NCI-H187 treated with DMSO at 0.1 percent for 48 hours (cell line): ENCODE measurements at places on chromosomes 7 and 10.

GRCh38 chr10:32347363-32348022 is 535 bp upstream of the EPC1 start:
- no peak for DNase-seq

DNA sequence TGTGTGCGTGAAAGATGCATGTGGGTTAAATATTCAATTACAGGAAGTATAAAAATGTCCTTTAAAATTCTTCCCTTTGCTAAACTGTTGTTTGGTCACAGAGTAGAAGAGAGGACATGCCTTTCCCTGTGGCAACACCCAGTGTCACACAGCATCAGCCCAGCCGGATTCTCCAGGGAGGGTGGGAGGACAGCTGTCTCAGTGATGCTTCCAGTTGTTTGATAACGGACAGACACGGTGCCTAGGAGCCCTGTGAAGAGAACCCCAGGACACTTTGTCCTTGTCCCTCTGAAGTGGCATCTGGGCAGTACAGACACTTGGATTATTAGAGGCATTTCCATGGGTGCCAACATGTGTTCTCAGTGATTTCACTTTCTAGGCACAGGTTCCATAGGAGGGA is 306.6 kb upstream of the LRGUK start:
- DNase-seq, result no peak

DNA sequence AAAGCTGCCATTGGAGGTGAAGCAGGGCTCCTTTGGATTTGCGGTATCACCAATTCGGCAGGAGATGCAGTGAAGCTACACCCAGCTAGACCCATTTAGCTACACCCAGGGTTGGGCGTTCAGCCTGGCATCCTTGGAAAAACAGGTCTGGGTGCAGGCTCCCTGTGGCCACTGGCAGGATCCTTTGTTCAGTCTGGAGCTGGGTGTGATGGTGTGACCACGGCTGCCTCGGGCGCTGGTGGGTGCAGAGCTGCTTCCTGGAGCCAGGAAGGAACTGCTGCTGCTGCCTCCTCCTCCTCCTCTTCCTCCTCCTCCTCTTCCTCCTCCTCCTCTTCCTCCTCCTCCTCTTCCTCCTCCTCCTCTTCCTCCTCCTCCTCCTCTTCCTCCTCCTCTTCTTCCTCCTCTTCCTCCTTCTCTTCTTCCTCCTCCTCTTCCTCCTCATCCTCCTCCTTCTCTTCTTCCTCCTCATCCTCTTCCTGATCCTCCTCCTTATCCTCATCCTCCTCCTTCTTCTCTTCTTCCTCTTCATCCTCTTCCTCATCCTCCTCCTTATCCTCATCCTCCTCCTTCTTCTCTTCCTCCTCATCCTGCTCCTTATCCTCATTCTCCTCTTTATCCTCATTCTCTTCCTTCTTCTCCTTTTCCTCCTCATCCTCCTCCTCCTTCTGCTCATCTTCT is 84.0 kb downstream of the GRK5 start:
- no peak for DNase-seq

GRCh38 chr10:1409392-1409791 is 327.9 kb downstream of the ADARB2 start:
- DNase-seq, result no peak

DNA sequence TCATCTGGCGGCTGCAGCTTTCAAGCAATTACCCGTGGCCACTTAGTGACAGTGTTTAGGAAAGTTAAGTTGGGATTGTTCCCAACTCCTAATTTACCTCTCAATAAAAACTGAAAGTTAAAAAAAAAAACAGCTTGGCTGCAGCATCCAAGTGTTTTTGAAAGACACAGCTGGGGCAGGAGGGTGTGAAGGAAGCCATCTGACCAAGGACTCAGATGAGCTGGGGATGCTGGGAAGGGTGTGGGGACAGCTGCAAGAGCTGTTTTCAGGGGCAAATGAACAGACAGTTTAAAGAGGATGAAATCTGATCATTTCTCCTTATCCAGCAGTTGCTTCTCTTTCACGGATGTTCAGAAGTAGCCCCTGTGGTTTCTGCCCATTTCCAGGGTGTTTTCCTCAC is 129.2 kb upstream of the CDCA7L start:
- no peak for DNase-seq

DNA sequence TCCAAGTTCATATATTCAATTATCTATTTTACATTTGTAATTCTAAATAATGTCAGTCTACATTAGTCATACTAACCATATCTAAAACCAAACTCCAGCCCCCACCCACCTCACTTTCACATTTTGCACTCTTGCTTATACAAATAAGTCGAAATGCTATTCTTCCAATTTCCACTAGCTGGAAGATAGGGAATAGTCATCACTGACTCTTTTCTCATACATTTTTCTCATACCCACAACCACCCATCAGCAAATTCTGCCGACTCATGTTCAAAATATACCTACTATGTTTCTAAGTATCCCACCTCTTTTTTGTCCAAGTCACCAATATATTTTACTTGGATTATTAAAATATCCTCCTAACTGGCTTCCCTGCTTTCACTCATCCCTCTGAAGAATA is 93.2 kb upstream of the DGKB start:
- DNase-seq, result no peak

GRCh38 chr7:107353701-107354100 is 116.2 kb upstream of the GPR22 start:
- DNase-seq, result no peak

DNA sequence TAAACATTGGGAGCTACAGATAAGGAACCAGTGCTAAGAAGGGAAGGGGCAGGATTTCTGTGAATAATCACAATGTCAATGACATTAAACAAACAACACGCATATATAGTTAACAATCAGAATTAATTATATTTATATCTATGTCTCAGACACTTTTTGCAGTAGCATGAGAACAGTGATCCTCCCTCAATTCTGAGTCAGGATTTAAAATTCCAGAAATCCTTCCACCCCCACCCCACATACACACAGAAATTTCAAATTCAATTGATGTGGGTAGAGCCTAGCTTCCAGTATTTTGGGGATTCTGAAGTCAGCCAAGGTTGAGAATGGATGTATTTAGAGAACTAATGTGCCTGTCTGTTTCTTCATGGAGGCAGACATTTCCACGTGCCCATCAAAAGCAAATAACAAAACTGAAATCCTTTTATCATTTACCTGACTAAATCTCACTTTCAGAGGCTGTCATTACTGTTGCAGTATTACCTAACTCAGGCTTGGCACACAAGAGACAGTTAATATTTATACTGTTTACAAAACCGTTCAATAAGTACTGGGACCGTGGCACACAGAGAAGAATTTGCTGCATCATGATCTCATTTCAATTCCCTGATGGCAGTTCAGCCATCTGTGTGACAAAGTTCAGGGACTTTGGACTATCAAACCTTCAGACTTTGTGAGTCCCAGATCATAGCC is 116.6 kb upstream of the PALS2 start:
- no peak for DNase-seq

DNA sequence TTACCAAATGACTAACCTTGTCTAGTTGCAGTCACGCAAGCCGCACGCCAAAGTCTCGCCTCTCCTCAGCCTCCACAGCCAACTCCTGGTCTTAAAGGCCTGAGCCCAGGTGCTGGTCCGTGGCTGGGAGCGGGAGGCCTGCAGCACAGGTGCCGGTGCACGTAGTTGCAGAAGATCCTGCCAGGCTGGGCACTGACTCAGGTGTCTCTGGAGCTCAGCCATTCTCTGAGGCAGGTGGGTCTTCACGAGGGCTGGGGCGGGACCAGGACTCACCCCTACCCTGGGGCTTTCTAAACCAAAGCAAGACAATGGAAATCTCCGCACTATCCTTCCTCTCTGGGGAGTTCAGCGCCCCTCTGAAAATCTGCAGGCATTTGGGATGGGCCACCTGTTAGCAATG is 216.4 kb downstream of the MLLT10 start:
- no peak for DNase-seq

- DNase-seq, result no peak
Measured at GRCh38 chr7:2355705-2356008, 1.0 kb downstream of the EIF3B start.

- DNase-seq, result no peak
Measured at GRCh38 chr7:21939858-21940372, 5.8 kb downstream of the CDCA7L start.

DNA sequence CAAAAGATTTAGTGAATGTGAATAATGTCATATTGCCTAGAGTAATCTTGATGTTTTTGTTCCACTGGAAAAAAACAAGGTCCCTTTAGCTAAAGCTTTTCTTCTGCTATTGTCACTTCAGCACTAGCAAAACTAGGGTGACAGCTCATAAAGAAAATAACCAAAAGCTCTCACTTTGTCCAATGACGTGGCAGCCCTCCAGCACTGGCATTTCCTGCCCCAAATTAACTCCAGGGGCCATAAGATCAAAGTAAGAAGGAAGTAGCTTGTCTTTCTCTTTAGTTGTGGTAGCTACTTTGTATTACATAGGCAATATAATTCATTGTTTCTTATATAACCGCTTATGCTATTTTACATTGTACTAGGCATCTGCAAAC is 47.3 kb downstream of the LRRN3 start:
- DNase-seq, result no peak

- DNase-seq, result no peak
Measured at GRCh38 chr7:158570449-158571170, 17.0 kb downstream of the PTPRN2 start.

GRCh38 chr10:130108934-130109604 is 1.6 kb downstream of the C10orf143 start:
- no peak for DNase-seq

DNA sequence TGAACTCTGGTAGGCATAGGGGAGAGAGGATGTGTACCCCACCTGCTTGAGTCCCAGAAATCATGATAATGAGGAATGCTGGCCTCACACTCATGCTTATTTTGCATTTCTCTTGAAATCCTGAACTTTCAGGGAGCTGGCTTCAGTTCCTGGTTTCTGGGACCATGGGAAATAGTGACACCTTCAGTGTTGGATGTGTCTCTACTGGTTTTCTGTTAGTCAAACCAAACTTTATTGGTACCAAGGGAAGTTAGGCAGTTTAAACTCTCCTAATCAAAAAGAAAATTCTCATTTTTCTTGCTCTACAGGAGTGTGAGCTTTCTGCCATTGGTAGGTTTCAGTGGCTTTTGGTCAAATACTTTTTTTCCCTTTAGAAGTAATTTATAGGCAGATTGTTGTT is 11.8 kb upstream of the PCGF5 start:
- DNase-seq, result no peak

DNA sequence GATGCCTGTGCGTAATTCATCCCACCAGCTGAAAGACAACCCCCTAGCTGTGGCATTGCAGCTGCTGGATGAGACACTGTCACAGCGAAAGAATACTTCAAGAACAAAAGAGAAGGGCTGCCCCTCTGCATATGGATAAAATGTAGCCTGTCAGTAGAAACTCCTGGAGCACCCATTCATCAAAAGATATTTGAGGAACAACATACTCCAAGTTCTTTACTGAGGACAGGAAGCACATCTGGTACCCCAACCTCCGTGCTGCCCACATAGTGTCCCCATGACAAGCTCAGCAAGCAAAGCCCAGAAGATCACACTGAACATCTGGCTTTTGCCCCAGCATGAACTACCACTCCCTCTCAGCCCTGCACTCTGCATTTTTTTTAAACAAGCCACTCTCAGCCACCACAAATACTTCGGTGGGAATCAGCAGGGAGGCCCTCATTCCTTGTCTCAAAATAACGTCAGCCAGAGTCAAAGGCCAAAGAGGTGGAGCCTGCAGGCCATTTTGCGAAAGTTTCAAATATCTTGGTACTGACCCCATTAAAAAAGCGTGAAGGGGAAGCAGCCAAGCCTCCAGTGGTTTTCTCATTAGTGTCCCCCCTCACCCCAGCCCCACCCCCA is 1.7 kb downstream of the CREB3L2 start:
- DNase-seq, result no peak

DNA sequence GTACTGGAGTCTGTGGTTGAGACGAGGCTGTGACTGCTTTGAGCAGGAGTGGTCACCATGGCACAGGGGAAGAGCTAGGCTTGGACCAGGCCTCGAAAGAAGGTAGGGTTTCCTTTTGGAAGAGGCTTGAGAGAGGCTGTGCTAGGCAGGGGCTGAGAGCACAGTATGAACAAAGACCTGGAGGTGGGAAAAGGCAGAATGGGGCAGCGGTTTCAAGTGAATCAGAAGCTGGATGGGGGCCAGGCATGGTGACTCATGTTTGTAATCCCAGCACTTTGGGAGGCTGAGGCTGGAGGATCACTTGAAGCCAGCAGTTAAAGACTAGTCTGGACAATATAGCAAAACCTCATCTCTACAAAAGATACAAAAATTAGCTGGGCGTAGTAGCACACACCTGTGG is 65.9 kb downstream of the CLIP2 start:
- DNase-seq, result no peak

DNA sequence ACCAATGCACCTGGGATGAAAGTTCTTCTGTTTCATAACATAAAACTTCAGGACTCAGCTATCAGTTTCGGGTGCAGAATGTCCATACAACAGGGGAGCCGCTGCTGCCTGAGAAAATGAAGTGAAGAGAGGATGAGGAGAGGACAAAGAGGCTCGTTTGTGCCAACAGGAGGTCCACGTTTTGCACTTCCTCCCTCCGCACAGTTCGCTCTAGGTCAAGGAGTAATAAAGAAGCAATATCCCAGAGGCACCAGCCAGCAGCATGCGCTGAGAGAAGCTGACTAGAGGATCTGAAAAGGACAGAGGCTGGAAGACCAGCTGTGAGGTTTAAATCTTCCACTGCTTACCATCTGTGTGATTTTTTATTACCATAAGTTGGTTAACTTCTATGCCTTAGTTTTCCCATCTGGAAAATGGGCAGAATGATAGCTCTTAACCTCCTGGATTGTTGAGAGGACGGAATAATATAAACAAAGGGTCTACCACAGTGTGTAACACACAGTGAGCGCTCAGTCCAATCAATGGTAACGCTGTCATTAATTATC is 709 bp downstream of the GPAM start:
- no peak for DNase-seq

DNA sequence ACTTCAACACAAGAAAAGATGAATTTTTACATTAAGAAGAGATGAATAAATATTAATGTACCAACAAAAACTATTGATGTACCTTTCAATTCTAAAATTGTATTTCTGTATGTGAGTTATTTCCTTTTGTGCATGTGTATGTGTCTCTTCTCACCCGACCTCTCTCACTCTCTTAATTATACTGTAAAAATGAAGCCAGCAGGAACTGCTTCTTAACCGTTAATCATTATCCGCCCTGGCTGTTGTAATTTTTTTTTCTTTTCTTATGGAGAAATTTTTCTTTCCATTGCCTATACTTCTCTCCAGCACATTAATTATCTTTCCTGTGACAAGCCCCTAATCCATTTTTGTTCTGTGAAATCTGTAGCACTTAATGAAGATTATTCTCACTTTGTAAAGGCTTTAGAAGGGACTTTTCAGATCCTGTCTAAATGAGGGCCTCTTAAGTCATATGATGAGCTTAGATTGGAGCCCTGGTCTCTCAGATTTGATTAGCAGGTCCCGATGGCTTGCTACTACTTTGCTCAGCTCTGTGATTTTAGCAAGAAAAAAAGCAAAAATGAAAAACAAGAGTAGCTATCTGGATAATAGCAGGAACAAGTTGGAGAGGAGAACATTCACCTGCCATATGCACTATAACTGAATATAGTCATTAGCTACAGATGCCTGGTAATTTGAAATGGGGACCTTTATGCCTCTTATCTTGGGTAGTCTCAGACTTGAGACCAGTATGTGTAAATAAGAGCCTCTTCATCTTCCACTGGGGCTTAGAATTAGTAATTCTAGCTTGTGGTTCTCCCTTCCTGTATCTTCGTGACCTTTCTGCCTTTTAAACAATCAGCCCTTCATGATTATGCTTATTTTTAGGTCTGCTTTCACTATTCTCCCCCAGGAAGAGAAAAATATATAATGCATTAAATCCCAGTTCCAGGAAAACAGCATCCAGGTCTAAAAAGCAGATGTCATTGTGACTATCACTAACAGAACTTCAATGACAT is 80.0 kb upstream of the COL1A2 start:
- DNase-seq, result no peak
